ENCODE measurements at places on chromosomes 6 and 20. TPM values are rescaled to one million over a fixed set of nuclear protein-coding genes. Genes with fewer than 3 reads are reported as not detected.

GRCh38 chr20:57080796-57081195, 185.6 kb downstream of the BMP7 start:
- no peak for DNase-seq

DNA sequence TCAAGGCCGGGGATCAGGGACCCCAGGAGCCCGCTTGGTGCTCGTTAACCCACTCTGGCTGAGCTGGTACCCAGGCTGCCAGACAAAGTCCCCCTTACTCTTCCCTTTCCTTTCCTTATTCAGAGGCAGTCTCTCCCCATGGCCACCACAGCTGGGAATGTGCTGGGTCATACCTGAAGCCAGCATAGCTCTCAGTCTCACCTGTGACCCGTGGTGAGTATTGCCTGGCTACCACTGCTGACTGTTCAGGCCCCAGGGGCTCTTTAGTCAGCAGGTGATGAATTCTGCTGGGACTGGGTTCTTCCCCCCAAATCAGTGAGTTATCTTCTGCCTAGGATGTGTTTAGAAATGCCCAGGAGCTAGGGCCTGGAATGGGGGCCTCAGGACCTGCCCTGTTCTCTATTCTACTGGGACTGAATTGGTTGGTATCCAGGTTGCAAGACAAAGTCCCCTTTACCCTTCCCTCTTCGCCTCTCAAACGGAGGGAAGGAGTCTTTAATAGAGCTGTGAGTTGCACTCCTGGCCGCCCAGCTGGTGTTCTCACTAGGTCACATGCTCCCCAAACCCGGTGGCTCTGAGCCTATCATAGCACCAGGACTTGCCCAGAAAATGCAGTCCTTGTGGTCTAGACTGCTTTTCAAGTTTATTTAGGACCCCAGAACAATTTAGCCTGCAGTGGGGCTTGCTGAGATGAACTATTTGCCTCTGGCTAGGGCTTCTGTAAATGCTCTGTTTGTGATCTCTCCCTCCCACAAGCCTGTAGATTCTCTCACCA, 64.6 kb downstream of the MYO6 start:
- no peak for DNase-seq

DNA sequence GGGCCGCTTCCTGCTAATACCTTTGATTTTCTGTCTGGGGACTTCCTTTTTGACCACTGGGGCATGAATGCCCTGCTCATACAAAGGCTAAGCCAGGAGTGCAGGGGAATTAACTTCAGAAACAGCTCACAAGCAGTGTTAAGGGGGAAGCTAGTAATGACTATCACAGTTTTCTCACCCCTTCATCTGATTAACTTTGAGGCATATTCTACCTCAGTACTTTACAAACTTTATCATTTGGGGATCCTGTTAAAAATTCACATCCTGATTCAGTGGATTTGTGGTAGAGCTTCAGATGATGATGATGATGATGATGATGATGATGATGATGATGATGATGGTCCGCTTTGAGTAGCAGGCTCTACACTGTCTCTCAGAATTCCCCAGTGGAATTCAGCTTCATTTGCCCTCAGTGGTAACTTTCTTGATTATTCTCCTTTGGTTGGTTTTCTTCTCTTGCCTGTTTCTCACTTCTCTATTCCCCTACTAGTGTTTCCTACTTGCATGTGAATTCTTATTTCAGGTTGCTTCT, 78.4 kb upstream of the TMEM170B start:
- DNase-seq, result no peak

Gene SCRT2
- total RNA-seq, result not detected

- no peak for DNase-seq
These were observed 71.7 kb upstream of the GTSF1L start for GRCh38 chr20:43798291-43799149.

GRCh38 chr6:21478883-21479539, 114.5 kb upstream of the SOX4 start:
- DNase-seq, result no peak

Gene NTSR1
- 19.3 TPM for total RNA-seq

DNA sequence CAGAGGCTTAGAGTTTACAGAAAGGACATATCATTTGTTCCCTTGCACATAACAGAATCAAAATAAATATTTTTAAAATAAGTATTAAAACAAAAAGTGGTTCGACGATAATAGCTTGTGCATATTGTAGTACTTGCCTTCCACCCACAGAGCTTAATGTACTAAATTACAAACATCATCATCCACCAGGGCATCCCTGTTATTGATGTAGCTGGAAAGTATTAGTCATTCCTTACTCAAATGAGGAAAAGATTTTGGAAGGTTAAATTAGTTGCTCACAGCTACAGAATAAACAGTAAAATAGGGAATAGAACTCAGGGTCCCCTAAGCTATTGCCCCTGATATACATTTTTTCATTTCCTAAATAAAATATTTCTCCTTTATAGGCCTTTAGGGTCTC, 150.3 kb downstream of the PTPRK start:
- no peak for DNase-seq

Gene ARMC12
- total RNA-seq, result not detected

DNA sequence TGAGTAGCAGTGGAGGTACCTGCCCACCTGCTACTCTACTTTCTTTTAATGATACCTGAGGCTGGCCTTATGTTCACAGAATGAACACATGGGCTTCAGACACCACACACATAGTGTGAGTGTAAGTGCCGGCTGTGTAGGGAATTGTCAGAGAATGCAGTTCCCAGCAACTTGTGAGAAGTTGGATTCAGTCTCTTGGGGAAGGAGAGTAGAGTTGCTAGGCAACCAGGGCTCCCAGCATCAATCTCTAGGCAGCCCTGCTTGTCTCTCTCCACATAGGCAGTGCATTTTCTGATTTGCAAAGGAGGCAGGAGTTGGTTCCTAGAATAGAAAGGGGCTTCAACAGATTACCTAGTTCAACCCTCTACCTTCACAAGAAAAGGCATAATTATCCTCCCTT, 74.1 kb downstream of the BFSP1 start:
- no peak for DNase-seq

- DNase-seq, result no peak
These were observed 52.5 kb upstream of the SLC22A23 start for GRCh38 chr6:3509336-3509735.

Gene CST7
- total RNA-seq, result not detected

Gene GCM1
- 0.02 TPM for total RNA-seq

DNA sequence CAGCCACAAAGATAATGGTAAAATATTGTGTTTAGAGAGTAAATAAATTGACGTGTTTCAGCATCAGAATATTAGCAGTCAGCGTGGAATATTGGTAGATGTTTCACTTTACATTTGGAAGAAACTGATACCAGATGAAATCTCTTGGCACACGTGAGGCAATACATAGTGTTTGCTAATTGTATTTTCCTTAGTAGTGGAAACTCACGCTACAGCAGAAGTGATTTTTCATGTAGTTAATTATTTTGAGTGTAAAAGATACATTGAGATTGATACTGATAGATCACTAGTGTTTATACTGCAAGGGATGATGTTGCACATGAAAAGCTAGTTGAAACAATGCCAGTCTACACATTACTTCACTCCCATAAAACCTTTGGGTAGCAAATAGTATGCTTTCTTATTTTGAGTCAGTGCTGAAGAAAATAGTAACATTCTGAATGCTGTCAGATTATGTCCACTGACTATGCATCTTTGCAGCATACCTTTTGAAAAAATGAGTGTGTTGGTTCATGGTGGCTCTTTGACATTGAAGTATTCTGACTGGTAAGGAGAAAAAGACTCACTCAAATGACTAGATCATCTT, 59.3 kb downstream of the CD2AP start:
- DNase-seq, result no peak

DNA sequence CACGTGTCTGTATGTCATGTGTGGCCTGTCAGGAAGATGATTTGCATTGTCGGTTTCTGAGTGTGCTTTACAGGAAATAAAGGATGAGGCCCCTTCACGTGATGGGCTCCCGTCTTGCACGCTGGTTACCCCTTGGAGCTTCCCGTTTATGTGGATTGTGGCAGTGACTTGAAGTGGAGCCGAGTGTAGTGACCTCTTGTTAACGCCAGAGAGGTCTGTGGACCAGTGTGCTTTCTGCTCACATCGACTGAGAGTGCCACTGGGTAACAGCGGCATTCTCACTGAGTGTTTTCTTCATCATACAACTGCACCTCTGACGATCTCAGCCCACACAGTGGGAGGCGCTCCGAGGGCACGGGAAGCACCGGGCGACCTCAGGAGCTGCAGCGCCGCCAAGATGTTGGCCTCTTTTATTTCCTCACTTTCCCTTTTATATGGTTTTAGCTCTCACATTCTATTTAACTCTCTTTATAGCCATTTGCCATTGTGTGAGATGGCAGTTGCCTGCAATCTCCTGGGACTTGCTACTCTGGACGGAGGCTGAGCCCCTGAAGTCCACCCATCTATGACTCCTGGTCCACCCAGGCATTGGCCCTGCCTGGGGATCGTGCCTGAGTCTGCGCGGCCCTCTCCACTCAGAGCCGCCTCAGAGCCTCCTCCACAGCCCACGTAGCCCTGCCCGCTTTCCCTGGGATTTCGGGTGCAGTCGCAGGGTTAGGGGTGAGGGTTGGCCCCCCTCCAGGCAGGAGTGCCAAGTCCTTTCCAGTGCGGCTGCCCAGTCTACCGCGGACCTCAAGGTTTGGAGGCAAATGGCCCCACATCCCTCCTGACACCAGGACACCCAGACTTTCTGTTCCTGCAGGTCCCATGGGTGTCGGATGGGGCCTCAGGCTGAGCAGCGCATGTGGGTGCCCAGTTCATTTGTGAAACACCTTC, 238.9 kb downstream of the ERMARD start:
- no peak for DNase-seq

- DNase-seq, result no peak
These were observed 44.1 kb downstream of the BLTP3A start for GRCh38 chr6:34836008-34836407.

GRCh38 chr6:1801401-1801800, 191.7 kb downstream of the FOXC1 start:
- DNase-seq, result no peak

- DNase-seq, result no peak
These were observed 119.7 kb downstream of the ADGRG6 start for GRCh38 chr6:142421285-142422117.

Measured in NCI-H460 (cell line).